ENCODE measurements at places on chromosomes 16 and 17. TPM values are rescaled to one million over a fixed set of nuclear protein-coding genes. Genes with fewer than 3 reads are reported as not detected.

Gene CBFA2T3
- total RNA-seq: 0.22 TPM

Gene MT2A
- total RNA-seq: 349 TPM

DNA sequence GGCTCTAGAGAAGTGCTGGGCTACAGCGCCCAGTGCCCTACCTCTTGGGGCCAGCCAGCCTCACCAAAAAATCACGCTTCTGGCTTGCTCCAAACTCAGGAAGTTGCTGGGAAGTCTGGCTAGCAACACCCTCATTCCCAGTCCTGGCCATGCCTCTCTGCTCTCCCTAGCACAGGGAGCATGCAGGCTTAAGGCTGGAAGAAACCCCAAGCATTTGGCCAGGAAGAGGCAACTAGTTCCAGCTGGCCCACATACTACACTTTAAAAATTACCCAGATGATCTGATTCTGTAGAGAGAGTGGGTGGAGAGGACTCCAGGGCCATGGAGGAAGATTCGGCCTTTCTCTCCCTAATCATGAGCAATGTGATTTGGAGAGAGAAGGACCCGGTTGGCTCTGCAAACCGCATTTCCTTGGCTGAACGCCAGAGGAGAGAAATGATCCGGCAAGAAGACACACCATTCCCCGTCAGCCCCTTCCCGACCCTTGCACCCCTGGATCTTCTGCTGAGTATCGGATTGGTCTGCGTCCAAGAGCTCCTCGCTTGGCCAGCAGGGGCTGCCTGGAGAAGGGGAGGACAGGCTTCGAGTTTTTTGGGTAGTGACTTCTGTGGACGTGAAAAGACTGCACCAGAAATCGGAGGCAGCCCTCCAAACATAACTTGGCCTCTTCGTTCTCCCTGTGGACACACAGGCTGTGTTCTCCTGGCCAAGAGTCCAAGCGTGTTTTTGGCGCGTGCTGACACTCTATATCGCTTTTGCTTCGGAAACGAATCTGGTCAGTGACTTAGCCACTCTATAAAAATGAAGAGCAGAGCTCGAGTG lies 406.3 kb downstream of the WWOX start:
- no peak for DNase-seq

DNA sequence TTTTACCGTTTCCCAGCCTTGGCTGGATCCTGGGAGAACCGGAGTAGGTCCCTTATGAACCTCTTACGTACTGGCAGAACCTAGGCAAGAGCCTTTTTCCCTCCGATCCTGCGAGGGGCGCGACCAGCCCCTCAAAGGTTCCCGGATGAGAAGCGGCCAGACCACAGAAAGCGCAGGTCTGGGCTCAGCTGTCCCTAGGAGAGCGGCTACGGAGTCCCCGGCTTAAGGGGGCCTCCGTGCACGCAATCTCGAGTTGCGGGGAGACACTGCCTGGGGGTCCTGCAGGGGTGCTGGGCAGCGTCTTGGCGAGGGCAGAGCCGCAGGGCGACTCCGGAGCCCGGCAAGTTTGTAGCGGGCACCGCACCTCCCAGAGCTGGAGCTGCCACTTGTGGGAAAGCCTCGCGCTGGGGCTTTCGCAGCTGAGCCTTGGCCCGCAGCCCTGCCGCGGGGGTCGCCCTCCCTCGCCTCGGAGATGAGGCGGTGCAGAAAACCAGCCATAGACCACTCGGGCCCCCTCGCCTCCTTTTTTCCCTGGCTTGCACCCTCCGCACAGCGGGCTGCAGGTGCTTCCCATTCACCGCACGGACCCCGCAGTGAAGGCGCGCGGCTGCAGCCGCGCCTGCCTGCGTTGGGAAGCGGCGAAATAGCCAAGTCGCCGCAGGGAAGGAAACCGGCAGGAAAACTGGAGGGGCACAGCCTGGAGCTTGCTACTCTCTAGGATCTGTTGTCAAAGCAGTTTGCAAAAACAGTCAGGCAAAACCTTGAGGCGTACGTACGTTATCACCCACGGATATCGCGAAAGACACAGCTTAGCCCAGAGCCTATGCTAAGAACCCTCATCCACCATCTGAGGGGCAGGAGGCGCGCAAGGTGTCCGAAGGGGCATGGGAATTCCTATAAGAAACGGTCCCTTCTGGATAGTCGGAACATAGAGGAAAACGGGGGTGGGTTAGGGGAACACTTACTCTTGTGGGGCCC lies 834 bp downstream of the CDH8 start:
- no peak for DNase-seq

DNA sequence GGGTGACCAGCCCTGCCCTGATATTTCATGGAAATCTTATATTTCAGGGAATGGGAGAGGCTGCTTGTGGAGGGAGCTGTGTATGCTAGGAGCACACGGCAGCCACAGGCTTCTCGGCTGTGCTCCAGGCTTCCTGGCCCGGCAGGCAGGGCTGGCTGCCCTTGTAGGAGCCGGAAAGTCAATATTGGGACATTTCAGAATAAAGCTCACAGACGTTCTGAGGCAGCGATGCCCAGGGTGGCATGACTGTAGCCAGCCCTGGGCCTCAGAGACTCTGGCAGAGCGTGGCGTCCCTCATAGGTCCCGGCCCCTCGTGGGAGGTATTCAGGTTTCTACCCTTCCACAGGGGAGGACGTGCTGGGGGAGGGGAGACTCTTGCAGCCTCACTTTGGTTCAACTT lies 65.7 kb downstream of the BANP start:
- DNase-seq: no peak

DNA sequence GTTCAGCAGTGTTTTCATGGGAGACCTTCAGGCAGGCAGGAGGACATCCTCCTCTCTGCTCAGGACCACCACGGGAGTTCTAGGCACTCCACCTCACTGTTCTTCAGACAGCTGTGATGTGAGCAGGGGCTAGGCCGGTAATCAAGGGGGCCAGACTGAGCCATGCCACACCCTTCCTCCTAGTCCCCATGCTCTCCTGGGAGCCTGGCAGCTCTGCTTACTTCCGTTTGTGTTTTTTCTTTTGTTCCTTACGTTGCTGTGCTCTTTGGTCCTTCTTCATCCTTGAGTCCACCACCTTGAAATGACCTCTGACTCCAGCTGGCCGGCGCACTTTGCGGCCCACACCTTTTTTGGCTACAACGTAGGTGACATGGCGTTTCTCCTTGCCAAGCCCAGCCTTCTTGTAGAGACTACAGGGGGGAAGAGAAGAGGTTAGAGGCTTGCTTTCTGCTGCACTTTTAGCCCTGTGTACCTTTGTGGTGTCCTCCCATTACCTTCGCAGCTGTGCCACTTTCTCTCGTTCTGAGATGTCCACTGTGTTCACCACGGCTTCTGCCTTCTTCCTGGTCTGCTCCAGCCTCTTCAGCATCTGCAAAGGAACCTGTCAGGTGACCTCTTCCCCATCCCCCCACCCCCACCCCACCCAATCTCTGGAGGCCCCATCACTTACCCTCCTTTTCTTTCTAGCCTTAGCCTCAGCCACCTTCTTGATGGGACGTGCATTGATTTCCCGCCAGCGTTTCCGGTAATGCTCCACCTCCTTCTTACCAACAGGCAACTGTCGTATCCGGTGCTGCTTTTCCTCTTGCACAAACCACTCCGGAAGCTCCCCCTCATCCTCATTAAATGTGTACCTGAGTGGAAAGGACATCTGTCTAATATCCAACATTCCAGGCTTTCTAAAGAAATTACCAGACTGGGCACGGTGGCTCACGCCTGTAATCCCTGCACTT lies 7.4 kb upstream of the PSMC5 start:
- DNase-seq: no peak

Gene MFAP4
- not detected for total RNA-seq

- DNase-seq: no peak
Observed at GRCh38 chr16:8846401-8846932, 22.3 kb downstream of the CARHSP1 start.

Gene TSR3
- 91.8 TPM for total RNA-seq

DNA sequence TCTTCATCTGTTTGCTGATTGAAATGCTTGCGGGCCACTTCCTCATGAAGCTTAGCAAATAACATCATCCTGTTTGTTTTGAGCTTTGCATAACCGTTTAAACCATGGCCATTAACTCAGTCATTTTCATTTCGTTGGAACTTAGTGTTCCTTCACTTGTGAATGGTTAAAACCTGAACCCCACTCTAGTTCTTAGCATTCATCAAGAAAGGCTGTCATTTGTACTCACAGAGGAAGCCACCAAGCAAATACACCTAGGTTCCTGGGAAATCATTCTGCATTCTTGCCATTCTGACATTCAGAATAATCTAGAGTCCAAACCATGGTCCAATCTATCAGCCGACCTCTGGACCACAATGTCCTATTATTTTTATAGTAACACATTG lies 8.4 kb upstream of the TAT start:
- DNase-seq: no peak

Gene NKD1
- 1.2 TPM for total RNA-seq

Gene PAM16
- 70.2 TPM for total RNA-seq
